ENCODE measurements at places on chromosomes 6 and 20.

DNA sequence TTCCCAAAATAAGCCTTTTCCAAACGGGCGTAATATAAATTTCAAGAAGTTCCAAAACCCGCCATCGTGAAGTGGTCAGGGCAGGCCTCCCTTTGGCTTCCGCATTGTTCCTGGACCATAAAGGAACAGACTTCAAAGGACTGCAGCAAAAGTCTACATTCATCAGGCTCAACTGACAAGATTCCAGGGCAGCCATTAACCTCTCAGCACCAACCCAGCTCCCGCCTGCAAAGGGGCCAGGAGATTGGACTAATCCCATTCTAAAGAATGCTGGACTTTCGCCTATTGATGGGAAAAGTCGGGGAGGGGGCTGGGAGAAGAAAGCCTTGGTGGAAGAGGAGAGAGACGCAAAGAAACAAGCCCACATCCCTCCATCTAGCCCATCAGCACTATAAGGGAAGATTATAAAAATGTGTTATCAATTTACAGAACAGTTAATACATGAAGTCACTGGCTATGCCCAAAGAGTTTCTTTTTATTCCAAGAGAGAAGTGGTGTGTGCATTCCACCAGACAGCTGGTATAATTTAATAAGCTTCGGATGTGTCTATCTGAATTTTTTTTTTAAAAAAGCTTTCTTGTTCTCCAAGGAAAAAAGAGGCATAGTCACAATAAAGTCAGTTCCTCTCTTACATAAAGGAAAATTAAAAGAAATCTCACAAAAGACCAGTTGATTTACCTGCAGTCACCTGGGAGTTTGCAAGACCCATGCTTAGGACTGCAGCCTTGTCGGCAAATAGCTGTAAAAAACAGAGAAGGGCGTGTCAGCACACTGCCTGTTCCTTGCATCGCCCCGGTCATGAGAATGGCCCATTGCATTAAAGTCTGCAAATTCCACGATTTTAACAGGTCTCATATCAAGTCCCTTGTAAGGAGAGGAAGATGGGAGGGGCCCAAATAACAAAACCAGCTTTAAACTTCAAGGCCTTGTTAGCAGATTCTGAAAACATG lies 17.8 kb downstream of the JAG1 start:
- no peak for DNase-seq

GRCh38 chr6:168908887-168909286 lies 344.8 kb downstream of the THBS2 start:
- DNase-seq: peak; percentile 60

DNA sequence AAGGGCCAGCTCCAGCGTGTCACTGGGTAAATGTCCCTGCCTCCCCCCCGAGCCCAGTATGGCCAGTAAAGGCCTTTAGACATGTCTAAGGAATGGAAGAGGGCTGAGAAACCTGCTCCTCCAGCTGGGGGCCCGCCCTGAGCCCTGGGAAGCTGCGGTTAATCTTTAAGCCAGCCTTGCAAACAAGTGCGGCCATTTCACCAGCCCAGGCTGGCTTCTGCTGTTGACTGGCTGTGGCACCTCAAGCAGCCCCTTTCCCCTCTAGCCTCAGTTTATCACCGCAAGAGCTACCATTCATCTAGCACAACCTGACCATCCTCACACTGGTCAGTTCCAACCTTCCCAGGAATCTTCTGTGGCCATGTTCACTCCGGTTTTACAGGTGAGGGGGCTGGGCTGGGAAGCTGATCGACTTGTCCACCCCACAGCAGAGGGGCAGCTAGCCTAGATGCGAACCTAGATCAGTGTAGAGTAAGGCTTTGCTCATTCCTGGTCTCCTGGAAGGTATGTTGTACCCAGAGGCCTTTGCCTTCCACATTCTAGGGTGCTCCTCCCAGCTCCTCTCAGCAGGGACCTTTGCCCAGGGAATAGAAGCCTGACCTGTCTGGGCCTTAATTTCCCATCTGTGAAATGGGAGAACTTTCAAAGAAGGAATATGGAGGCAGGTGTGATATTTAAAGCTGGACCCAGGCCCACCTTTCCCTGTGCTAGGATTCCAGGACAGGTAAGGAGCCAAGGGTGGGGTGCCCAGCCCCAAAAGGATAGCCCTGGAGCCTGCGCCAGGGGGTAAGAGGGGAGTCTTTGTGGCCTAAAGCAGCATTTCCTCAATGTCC lies 1.2 kb upstream of the SRC start:
- DNase-seq: no peak

- DNase-seq: no peak
Observed at GRCh38 chr6:135555550-135555949, 58.0 kb upstream of the AHI1 start.

DNA sequence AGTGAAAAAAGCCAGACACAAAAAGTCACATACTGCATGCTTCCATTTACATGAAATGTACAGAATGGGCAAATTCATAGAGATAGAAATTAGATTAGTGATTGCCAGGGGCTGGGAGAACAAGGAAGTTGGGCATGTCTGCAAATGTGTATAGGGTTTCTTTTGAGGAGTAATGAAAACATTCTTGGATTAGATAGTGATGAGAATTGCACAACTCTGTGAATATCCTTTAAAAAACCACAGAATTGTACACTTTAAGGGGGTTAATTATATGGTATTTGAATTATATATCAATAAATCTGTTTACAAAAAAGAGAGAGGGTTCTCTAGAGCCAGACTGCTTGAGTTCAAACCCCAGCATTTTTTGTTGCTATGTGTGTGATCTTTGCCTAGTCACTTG lies 188.1 kb downstream of the CDC5L start:
- peak; percentile 44 for DNase-seq

- peak; percentile 60 for DNase-seq
Observed at GRCh38 chr20:31740208-31740607, 1.1 kb downstream of the TPX2 start.

GRCh38 chr6:3281631-3282475 lies 23.1 kb downstream of the PSMG4 start:
- DNase-seq: peak; percentile 92

DNA sequence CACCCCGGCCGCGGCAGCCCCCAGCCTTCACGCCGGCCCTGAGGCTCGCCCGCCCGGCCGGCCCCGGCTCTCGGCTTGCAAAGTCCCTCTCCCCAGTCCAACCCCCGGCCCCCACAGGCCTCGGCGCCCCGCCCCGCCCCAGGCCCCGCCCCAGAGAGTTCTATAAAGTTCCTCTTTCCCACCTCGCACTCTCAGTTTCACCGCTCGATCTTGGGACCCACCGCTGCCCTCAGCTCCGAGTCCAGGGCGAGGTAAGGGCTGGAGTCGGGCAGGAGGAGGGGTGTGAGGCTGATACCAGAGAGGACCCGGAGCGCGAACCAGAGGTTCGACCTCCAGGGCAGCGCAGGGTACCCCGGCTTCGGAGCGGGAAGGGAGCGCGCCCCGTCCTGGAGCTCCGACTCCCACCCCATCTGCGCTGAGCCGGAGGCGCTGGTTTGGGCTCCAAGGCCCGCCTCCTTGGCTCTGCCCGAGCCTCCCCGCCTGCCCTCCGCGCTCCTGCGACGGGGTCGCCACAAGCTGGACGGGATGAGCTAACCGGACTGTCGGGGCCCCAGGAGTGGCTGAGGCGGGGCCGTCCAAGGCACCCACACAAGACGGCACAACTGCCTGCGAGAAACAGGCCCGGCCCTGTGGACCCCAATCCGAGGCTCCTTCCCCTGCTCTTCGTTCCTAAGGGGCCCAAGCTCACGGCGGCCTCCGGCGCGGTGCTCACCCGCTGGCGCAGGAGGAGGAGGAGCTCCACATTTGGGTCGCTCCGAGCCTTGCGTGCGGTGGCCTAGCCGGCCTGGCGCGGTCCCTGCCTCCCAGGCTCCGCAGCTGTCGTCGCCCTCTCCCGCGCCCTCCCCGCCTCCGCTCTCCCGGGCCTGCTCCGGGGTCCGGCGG lies at the start of gene IRF4:
TSS of gene IRF4 (plus strand) at position 194 of the 882 bp plus-strand sequence. CDS start 1,401 bp downstream, outside the sequence.
- no peak for DNase-seq

DNA sequence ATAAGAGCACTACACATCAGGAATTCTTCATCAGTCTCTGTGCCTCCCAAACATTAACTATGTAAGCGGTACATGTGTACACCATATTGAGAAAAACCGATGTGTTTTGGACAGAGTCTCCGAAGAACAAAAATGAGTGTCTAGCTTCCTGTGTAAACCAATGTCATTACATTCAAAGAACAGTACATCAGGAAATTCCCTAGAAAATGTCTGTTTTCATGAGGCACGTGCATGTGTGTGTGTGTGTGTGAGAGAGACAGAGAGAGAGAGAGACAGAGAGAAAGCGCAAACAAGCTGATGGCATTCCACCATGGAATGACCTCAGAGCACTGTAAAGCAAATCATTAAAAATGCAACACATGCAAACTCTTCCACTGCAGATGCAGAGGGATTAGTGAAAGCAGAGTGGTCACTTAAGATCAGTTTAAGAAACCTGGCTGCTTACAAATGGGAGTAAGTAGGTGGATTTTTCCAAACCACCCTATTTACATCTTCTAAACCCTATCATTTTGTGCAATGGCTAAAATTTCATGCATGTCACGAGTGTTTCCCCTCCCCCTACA lies 133.9 kb downstream of the HIVEP2 start:
- peak; percentile 68 for DNase-seq
